ENCODE measurements at places on chromosomes 2 and 18.

- DNase-seq = no peak
These were observed 25.9 kb downstream of the CD8A start for GRCh38 chr2:86764661-86765309.

DNA sequence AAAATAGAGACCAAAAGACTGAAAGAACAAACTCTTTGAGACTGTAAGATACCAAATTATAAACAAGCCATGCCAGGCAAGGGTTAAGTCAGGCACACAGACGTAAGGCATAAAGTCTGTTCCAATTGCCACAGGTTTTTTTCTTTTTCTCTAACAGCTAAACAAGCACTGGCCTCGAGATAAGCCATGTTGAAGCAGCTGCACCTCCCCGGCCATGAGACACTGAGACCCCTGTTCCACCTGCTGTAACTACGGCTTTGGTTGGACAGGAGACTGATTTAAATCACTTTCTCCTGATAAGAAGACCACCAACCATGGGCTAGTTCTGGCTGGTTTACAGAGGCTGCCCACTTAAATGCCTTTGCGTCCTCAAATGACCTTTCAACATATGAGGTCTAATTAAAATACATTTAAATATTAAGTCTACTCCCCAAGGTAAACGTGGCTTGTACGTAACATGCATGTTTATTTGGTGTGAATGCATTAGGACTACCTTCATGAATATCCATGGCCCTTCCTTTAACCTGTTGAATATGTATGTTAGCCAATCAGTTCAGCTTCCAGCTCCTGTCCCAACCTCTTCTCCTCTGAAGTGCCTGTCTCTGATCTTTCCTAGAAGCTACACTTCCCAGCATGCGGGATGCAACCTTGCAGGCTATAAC is 117.2 kb downstream of the CMPK2 start:
- DNase-seq = no peak

DNA sequence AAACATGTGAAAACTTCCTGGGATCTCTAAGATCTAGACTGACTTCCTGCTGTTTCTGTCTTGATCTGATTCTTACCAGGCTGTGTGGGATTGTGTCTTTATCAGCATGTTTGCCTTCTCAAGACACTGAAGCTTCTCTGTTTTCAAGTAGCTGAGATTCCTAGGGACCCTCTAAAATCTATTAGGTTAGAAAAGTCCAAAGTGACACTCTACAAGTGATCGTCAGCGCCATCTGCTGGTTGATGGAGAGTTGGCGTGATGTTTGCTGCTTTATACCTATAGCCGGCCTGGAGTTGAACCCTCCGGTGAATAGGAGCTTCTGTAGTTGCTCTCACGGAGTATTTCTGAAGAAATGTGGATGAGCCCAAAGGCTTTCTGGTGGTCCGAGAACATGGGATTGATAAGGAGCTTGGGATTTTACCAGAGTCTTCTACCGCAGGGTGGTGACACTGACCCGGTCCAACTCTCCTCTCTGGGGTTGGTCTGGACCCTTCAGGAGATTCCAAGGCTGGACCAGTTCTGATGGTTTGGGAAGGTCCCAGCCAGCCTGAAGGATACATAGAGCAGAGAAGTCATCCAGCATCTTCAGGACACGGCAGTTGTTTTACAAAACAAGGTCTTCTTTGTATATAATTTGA is 96.0 kb upstream of the TTC39C start:
- DNase-seq = no peak

- DNase-seq = no peak
These were observed 601.0 kb upstream of the SLC39A10 start for GRCh38 chr2:195055996-195056395.

- no peak for DNase-seq
These were observed 219.7 kb upstream of the SPRED2 start for GRCh38 chr2:65652066-65652465.
